HepG2 (cell line): ENCODE measurements at places on chromosomes 11 and 22.

- DNase-seq, result no peak
Observed at GRCh38 chr22:45235101-45235777, 5.5 kb downstream of the KIAA0930 start.

DNA sequence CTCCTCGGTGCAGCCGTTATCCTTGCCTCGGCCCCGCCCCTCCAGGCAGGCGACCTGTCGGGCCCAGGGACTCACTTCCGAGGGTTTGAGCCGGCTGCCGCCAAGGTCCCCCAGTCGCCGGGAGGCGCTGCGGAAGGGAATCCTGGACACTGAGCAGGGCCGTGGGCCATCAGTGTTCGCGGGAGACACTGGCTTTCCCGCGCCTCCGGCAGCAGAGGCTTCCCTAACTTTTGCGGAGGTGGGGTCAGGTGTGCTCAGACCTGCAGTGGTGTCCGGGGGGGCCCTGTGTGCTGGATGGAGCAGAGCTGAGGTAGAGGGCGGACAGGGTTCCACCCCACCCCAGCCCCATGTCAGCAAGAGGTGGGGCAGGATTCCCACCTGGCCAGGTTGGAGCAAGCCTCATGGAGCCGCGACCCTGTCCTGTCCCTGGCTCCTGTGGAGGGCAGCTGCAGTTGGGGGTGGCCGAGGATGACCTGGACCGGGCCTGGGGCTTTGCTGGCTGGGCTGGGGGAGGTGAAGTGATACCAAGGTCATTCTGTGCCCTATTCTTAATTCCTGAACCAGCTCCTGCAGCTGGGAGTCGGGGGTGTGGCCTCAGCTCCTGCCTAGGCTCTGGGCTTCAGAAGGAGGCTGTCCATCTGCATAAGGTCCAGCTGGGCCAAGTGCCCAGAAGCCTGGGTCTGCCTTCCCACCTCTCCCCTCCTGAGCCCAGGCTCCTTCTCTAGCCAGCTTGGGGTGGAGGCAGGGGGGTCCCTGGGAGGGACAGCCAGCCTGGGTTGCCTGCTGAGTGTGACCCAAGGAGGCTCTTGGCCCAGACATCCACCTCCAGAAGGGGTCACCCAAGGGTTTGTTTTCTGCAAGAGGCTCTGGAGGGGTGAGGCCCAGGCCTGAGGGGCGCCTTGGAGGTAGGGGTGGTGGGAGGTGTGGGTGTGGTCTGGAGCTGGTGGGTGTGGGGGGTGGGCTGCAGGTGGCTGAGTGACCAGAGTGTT is 8.4 kb downstream of the TSPAN4 start:
- no peak for DNase-seq

DNA sequence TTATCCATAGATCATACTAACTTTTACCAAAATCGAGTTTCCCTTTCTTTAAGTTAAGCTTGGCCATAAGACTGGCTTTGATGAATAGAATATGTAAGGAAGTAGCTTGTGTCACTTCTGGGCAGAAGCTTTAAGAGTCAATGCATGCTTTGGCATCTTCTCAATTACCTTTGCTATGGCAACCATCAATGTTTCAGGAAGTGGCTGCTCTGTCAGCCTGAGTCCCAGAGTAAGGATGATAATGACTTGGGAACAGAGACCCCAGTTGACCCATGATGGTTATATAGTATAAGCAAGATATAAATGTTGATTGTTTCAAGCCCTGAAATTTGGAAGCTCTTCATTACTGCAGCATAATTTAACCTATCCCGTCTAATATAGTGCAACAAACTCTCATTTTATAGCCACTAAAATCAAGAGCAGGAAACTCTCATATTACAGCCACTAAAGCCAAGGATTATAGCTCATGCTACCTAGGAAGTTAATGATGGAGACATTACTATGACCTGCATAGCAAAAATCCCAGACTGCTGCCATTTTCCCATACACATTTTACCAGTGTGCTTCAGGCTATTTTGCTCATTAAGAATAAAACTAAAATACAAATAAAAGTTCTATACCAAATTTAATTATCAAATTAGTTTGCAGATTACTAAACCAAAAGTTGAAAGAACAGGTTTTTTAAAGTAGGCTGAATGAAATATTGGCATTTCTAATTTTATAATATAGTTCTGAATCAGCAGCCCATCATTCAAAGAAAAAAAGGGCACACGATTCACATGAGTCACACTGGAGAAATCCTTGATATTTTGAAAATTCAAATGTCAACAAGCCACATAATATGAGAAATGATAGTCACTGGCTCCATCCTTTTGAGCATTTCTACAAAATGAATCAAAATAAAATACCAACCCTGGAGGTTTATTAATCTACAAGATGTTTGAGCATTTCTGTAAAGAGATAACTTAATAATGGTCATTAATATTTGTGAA is 23.8 kb downstream of the FSHB start:
- no peak for DNase-seq

DNA sequence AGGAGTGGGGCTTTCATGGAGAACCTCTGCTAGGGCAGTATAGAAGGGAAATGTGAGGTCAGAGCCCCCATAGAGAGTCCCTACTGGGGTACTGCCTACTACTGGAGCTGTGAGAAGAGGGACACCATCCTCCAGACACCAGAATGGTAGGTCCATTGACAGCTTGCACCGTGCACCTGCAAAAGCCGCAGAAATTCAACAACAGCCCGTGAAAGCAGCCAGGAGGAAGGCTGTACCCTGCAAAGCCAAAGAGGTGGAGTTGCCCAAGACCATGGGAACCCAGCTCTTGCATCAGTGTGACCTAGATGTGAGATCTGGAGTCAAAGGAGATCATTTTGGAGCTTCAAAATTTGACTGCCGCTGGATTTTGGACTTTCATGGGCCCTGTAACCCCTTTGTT is 245.6 kb downstream of the TENM4 start:
- no peak for DNase-seq

GRCh38 chr11:63769042-63769713 is 603 bp upstream of the ZFTA start:
- no peak for DNase-seq

DNA sequence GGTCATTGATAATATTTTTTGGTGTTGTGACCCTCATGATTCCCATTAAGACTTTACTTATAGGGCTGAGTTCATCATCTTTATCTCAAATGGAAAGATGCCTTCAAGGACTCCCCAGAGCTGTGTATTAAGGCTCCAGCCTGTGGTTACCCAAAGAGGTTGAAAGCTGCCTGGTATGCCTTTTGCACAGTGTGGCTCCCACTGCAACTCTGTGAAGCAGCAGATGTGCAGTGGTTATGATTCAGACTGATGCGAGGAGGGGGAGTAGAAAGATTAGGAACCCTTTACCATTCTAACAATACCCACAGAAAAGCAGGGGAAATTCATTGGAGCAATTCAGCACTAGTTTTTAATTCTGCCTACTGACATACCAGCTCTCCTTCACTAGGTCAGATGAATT is 560.0 kb downstream of the INSC start:
- no peak for DNase-seq

- peak; percentile 18 for DNase-seq
Observed at GRCh38 chr11:37946155-37946766, 1348.2 kb upstream of the RAG2 start.

DNA sequence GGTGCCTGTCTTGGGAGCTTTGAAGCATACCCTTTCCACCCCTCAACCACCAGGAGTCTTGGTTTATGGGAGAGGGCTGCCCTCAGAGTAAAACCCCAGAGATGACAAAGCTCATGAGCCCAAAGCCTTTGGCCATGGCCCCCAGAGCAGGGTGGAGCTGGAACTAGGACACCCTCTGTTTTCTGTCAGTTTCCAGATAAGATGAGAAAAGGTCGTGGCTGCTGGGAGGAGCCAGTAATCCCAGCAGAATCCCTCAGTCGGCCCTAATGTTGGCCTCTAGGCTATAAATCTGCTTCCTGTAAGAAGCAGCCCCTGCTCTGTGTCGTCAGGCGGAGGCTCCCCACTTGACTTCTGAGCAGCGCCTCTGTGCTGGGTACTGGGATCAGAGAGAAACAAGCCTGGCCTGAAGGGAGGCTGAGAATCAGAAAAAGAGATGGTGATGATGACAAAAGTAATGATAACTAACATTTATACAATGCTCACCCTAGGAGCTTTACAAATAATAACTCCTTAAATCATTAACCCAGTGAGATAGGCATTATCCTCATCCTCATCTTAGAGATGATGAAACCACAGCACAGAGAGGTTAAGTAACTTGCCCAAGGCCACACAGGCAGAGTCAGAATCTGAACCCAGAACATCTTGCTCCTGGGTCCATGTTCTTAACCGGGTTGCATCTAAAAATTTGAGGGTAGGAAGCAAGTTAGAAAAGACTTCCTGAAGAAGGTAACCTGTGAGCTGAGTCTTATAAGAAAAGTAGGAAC is 471.4 kb downstream of the SOX6 start:
- DNase-seq, result no peak

DNA sequence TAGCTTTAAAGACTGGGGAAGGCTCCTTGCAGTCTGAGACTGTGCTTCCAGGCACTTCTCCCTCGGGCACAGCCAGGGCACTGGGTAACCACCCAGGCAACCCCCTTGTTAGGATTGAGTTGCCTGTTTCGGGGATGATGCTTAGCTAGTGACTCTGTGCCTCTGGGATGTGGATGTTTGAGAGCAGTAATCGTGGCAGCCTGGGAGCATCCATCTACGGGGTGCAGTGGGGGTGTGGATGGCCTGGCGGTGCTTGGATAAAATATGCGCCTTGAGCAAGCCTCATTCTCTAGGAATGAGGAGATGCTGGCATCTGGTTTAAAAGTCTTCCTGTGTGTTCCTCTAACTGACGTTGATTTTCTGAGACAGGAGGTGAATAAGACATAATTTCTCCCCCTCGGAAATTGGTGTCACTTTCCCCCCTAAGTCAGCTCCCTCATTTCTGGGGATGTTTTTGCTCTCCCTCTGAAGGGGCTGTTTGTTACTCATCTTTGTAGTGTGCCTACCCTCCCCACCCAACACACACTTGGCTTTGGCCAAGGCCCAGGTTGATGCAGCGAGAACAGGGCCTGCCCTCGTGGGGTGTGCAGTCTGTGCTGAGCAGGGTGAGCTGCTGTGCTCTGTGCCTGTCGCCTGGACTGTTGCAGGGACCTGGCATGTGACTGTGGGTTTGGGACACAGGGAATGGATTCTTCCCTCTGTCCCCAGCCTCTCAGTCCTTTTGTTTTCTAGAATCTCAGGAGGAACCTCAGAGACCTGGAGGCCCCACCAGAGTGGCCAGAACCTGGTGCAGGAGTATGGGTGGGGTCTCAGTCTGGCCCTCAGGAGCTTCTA is 2.0 kb downstream of the GNAZ start:
- DNase-seq, result no peak

GRCh38 chr11:103601225-103601846 is 435.1 kb upstream of the DDI1 start:
- DNase-seq, result peak; percentile 35

GRCh38 chr22:37230673-37231405 is 13.2 kb downstream of the RAC2 start:
- no peak for DNase-seq

- no peak for DNase-seq
Observed at GRCh38 chr11:3859373-3859881, 4.0 kb downstream of the STIM1 start.

DNA sequence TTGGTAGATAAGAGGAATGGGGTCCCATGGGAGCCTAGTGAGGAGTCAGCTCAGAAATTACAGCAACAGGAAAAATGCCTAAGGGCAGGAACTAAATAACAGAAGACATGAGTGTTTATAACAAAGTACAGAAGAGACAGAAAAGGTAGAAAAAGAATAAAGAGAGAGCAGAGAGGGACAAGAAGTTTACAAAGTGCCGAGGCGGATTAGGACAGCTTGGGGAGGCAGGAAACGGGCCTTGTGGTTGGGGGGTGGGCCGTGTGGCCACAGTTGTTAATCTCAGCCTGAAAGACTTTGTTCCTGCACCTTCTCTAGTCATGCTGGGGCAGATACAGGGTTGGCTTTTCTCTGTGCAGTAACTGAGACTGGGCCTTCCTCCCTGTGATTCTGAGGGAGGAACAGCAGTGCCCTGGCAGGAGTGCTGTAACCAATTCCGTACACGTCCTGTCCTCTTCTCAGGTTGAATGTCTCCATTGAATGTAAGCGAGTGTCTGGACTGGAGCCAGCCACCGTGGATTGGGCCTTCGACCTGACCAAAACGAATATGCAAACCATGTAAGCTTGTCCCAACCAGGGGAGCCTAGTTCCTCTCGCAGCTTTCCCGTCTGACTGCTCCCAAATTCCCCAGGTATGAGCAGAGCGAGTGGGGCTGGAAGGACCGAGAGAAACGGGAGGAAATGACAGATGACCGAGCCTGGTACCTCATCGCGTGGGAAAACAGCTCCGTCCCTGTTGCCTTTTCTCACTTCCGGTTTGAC is 13.2 kb downstream of the NAA40 start:
- DNase-seq, result no peak

GRCh38 chr11:68314203-68315170 is 2.1 kb downstream of the LRP5 start:
- DNase-seq, result no peak

- no peak for DNase-seq
Observed at GRCh38 chr11:80621871-80622270, 1181.0 kb upstream of the TENM4 start.

DNA sequence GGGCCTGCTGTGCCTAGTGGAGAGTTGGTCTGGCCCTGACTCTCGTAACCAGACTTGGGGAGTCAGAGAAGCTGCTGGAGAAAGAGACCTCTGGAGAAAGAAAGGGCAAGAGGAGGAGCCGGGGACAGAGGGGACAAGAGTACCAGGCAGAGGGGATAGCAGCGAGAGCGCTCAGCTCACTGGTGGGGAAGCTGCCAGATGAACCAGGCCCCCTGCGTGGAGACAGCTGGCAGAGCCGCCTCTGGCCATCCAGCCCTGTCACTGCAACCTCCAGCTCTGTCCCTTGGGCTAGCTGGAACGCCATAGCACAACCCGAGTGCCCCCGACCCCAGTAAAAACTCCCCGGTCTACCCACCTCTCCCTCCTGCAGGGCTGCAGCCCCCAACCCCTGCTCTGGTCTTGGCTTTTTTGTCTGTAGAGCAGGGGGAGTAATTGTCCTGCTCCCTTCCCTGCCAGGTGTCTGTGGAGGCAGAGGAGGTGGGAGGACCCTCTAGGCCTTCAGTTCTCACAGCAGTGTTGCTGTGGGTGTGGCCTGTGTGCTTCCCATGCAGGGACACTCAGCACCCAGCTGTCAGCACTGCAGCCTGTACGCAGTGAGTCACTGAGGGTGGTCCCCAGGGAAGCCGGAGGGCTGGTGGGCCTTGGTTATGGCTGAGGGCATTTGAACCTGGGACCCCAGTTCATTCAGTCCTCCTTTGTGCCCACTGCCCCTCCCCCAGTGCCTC is 4.8 kb upstream of the SUN2 start:
- peak; percentile 21 for DNase-seq

GRCh38 chr11:40133498-40133897 is 1326.0 kb downstream of the LRRC4C start:
- DNase-seq, result no peak

- DNase-seq, result no peak
Observed at GRCh38 chr11:2258501-2259465, 11.6 kb downstream of the ASCL2 start.

DNA sequence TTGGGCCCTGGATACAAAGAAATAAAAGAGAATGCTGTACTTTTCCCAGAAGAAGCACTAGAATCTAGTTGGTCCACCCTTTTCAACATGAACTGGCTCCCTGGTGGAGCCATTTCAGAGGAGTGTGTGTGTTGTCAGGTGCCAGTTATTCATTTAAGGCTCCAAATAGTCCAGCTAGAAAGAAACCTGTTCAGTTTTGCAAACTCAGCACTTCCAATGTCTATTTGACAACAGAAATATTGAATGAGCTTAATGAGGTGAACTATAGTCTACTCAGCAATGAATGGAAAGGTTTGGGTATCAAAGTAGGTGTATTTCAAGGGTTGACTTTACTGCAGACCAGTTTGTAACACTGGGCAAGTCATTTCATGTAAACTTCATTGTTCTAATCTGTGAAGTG is 2.1 kb downstream of the OR8D1 start:
- DNase-seq, result no peak
